NCI-H2081 treated with DMSO at 0.1 percent for 48 hours (cell line): ENCODE measurements at places on chromosomes 5 and 9.

DNA sequence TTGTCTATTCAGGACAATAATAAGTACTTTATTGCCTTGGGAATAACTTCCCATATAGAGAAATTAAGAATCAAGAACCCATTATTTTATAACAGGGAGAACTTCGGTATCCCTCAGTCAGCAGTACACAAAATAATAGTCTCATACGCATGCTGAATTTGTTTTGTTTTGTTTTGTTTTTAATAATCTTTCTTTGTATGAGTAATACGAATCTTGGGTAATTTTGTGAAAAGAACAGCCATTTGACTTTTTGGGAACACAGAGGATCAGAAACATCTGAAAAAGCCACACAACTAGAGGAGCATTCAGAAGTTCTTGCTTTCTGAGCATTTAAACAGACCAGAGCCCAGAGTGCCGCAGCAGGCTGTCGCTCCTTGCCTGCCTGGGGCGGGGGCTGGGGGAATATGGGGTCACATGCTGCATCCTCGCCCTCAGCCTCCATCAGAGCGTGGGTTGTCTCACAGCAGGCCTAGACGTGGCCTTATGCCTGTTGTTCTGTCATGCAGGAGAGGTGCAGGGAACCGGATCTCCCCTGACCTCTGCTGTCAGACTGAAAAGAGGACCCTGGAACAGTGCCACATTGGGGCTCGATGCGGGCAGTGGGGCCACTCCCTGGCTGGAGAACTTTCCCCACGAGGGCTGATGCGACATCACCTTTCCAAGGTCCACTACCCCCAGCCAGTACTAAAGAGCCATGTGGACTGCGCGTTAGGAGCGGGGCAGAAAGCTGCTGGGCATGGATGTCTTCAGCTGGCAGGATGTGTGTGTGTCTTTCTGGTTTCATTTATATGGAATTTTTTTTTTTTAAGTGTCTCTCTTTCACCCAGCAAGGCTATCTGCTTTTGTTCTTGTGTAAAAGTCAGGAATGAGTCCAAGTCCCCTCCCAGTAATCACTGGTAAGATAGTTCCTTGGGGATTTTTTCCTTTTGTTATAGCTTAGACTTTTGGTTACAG, 133.4 kb upstream of the OTULINL start:
- DNase-seq = no peak

DNA sequence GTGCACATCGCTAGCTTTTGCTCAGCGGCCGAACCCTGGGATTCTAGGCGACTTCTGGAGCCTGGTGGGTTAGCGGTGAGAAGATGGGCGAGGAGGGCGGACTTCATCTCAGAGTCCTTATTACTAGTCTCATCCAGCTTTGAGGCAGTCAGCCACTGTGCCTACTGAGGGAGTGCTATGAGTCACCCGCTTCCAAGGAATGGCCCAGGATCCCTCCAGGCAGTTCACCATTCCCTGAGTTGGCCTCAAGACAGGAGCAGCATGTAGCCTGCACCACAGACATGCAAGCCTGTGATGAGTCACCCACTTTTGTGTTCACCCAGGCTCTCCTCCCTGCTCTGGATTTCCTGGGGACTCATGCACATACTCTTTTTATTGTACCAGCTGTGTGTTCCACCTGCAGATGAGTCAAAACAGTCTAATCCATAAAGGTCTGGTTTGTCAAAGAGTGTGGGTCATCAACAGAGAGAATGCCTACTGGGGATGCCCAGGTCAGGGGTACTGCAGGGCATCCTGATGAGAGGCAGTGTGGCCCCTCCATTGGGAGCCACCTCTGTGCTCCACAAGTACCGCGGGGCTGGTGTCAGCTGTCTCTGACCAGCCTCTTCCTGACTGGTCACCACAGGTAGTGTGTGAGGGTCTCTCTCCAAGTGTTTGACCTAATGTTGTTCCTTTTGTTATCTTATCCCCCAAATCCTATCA, 20.2 kb downstream of the SLC22A5 start:
- DNase-seq = no peak

- DNase-seq = no peak
These were observed 54.5 kb downstream of the ADAM19 start for GRCh38 chr5:157520911-157521703.

DNA sequence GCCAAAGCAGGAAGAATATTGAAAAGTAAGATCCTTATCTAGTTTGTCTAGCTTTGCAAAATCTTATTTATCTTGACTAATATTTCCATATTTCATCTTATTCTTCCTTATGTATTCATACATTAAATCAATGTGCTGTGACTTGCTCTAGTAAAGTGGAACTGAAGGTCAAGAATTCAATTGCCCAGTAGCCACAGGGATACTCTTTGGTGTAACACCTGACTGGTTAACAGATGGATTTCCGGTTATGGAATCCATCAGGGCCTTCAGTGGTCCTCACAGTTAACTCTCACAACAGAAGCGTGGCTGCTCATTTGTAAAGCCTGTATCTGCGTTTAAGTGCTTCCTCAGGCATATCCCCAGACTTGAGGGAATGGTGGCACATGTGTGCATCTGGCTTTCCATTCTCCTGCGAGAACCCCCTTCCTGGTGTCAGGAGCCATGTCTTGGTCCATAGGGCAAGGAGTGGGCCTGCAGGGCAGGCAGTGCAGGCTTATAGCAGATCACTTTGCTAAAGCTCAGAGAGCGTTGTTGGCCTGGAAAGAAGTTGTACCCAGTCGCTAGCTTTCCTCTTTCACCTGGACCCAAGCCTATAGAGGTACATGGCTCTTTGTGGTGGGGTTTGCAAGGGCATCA, 99.2 kb downstream of the HSPA4 start:
- no peak for DNase-seq
